Lung (tissue), 17 donors: ENCODE measurements at places on chromosomes 2 and 18.

GRCh38 chr2:11004199-11004598 is 92.5 kb downstream of the KCNF1 start:
- DNase-seq, result no peak

GRCh38 chr18:69935319-69936190 is 12.1 kb downstream of the CD226 start:
- no peak for DNase-seq

GRCh38 chr2:164314148-164314547 is 307.1 kb downstream of the GRB14 start:
- DNase-seq, result peak; percentile 54

DNA sequence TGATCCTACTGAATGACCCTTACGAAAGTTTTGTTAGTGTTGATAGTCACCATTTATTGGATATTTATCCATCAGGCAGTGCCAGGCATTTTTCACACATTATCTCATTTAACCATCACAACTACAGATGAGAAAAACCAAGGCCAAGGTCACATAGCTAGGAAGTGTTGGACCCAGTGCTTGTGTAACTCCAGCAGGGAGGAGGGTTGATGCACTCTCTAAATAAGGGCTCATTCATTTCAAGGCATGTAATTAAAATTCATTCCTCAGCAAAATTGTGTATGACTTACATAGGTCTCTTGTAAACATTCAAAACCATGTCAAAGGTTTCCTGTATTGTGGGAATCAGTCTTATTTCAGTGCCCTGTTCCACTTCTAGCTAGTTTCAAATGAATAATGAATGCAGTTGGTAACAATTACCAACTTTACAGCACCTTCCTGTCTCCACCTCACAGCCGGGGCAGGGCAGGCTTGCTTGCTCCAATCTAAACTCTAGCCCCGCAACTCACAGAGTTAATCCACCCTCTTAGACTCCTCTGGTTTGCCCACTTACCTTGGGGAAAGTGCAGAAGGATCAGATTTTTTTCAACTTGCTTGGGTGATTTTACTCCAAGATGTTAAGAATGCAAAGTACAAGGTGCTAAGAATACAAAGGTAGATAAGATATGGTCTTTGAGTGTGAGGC is 5.8 kb upstream of the MAPRE3 start:
- DNase-seq, result no peak

GRCh38 chr2:6372317-6372901 is 493.3 kb downstream of the CMPK2 start:
- no peak for DNase-seq

- no peak for DNase-seq
These were observed 50.4 kb downstream of the GATA6 start for GRCh38 chr18:22219568-22220355.

DNA sequence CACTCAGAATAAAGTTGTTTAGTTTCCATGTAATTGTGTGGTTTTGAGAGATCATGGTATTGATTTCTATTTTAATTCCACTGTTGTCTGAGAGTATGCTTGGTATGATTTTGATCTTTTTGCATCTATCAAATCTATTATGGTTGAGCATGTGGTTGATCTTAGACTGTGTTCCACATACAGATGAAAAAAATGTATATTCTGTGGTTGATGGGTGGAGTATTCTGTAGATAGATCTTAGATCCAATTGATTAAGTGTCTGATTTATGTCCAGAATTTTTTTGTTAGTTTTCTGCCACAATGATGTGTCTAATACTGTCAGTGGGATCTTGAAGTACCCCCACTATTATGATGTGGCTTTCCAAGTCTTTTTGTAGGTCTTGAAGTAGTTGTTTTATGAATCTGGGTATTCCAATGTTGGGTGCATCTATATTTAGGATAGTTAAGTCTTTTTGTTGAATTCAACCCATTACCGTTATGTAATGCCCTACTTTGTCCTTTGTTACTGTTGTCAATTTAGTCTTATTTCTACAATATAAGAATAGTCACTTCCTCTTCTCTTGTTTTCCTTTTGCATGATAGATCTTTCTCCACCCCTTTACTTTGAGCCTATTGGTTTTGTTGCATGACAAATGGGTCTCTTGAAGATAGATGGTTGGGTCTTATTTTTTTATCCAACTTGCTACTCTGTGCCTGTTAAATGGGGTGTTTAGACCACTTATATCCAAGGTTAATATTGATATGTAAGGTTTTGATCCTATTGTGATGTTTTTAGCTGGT is 101.8 kb downstream of the TRABD2A start:
- DNase-seq, result no peak

- no peak for DNase-seq
These were observed 4.4 kb downstream of the ACTR3 start for GRCh38 chr2:113894156-113894743.
